IMR-90 (cell line): ENCODE measurements at places on chromosomes 12 and 14. TPM values are rescaled to one million over a fixed set of nuclear protein-coding genes. Genes with fewer than 3 reads are reported as not detected.

MANSC4 gene
- not detected in 2 replicates for polyA plus RNA-seq

LHX5 gene
- not detected in 2 replicates for polyA plus RNA-seq

DNA sequence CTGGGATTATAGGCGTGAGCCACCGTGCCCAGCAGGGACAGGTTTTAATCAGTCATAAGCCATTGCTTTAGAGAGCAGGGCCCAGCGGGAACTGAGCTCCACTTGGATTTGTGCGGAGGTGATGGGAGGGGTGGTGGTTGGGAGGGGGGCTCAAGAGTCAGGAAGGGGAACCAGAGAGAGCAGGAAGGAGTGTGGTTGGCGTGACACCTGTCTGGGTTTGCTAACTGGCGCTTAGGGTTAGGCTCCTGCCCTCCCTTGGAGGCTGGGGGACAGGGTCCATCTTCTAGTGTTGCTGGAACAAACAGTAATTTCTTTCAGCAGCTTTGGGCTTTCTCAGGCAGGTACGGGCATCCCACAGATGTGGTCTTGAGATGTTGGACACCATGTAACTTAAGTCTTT, 7.5 kb upstream of the ALDH2 start:
- H3K4me3 ChIP-seq = no peak overlapping the region
- no peak overlapping the region for H3K27ac ChIP-seq
- no peak for DNase-seq
- H3K4me1 ChIP-seq = peaks cover 14% of the 10 kb centered on the region; the same call in 1 of the 2 replicates
- no peaks in the 10 kb centered on the region for H3K27me3 ChIP-seq
- H3K36me3 ChIP-seq = peaks cover 16% of the 10 kb centered on the region

DNA sequence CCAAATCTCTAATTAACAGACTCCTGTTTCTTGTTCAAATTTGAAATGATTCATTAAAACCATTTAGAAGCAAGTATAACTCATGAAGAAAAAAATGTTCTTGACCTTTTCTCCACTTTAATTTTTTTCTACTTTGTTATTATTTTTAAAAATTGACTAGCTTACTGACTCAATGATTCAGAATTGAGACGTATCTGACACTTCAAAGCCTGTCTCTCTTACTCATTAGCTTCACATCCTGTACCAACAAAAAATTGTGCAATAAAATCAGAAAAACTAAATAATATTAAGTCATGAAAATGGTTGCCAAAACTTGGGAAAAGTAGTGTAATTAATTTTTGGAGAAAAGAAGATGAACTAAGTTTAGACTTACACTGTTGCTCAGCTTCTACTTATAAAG, 331.2 kb downstream of the SLC16A7 start:
- no peaks in the 10 kb centered on the region for H3K4me1 ChIP-seq
- no peak overlapping the region for H3K27ac ChIP-seq
- no peaks in the 10 kb centered on the region for H3K27me3 ChIP-seq
- no peak overlapping the region for H3K4me3 ChIP-seq

GRCh38 chr14:91878274-91878673, 10.9 kb upstream of the TC2N start:
- peaks cover 4% of the 10 kb centered on the region for H3K4me1 ChIP-seq
- DNase-seq = no peak
- no peak overlapping the region for H3K27ac ChIP-seq

DNA sequence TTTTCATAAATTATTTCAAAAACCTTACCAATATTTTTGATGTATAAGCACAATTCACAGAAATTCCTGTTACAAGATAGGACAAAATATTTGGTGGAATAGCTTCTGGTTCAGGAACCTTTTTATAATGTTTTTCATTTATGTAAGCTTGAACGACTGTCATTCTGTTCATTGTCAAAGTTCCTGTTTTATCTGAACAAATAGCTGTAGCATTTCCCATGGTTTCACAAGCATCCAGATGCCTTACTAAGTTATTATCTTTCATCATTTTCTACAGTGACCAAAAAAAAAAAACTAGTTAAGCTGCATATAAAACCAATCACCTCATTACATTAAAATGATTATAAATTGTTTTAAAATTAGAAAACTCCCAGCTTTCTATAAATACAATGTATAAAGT, 87.1 kb downstream of the ATP2B1 start:
- no peaks in the 10 kb centered on the region for H3K27me3 ChIP-seq
- no peak overlapping the region for H3K4me3 ChIP-seq
- H3K4me1 ChIP-seq = no peaks in the 10 kb centered on the region
- peaks cover 11% of the 10 kb centered on the region for H3K36me3 ChIP-seq

GRCh38 chr12:131990980-131991305, 41.2 kb downstream of the EP400 start:
- H3K27me3 ChIP-seq = no peaks in the 10 kb centered on the region
- peaks cover 75% of the 10 kb centered on the region for H3K36me3 ChIP-seq
- H3K27ac ChIP-seq = no peak overlapping the region
- H3K4me1 ChIP-seq = no peaks in the 10 kb centered on the region
- no peak for DNase-seq
